ENCODE measurements at places on chromosomes 5 and 9.

DNA sequence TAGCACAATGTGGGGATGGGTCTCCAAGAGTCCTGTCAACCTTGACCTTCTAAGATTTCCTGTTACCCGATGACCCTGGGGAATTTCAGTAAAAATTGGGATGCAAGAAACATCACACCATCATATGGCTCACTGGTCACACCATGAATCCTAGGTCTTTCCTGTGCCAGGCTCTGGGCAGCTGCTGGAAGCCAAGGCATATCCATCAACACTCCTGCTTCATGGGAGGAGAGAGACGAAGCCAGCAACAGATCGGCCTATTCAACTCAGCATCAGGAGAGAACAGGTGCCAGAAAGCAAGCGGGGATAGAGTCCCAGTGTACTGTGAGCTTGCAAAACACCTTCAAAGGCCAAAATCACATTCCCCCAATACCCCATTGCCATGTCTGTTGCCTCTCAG is 6.5 kb upstream of the NEK6 start:
- DNase-seq: no peak

DNA sequence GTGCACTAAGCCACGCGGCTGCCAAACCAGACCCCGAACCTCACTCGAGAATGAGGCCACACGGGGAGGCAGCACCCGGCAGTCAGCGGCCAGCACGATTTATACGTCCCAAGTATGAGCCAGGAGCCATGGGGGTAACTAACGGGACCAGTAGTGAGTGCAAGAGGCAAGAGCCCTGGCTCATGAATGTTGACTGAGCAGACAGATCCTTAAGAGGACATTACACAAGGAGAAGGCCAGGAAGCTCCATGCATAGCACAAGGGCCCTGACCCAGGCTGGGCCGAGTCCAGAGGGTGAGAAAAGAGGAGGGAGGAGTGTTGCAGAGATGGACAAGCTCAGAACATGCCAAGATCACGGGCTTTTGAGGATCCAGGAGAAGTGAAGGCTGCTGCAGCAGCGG is 58.6 kb upstream of the PHYKPL start:
- no peak for DNase-seq

- no peak for DNase-seq
Observed at GRCh38 chr9:109423877-109424276, 74.2 kb downstream of the PTPN3 start.

- DNase-seq: no peak
Observed at GRCh38 chr5:72815580-72816283, 729 bp upstream of the TNPO1 start.

GRCh38 chr9:117253261-117253660 is 161.6 kb downstream of the ASTN2 start:
- DNase-seq: no peak

- DNase-seq: no peak
Observed at GRCh38 chr5:143068712-143069111, 298.5 kb downstream of the ARHGAP26 start.

GRCh38 chr5:57505272-57506200 is 22.9 kb upstream of the ACTBL2 start:
- DNase-seq: no peak

GRCh38 chr5:80653502-80653901 is 950 bp upstream of the MSH3 start:
- no peak for DNase-seq

DNA sequence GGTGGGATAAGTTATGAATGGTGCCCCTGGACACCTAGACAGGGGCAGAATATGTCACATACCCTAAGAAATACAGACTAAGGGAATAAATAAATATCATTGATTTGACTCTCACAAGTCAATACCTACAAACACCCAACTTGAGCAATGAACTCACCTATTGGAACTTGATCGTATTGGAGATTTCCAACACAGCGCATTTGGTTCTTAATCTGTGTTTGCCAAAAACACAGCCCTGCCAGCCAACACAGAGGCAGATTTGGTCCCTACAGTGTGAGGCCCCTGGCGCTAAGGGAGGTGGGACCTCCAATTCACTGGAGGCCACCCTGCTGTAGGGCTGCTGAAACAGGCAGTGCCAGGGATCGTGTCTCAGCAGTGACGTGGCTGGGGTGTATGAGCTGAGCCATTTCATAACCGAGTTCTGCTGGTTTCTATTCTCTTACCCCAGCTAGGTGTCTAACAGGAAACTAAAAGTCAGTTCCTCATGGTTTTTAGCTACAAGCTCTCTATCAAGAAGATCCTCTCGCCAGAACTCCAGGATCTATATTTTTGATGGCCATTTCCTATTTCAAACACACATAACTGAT is 84.5 kb downstream of the SLC1A1 start:
- no peak for DNase-seq

- no peak for DNase-seq
Observed at GRCh38 chr5:106940301-106940846, 730.4 kb downstream of the EFNA5 start.

DNA sequence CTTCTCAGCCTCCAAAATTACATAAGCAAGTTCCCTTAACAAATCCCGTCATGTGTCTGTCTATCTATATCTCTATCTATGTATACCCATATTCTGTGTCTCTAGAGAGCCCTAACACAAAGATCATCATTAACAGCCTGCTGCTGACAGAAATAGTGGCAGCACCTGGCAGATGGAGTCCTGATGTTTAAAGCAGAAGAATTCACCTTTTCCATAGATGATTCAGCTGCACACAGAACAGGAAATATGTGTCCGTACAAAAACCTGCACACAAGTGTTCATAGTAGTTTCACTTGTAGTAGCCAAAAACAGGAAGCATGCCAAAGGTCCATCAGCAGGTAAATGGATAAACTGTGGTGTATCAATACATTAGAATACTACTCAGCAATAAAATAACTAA is 45.0 kb upstream of the ACO1 start:
- DNase-seq: no peak

DNA sequence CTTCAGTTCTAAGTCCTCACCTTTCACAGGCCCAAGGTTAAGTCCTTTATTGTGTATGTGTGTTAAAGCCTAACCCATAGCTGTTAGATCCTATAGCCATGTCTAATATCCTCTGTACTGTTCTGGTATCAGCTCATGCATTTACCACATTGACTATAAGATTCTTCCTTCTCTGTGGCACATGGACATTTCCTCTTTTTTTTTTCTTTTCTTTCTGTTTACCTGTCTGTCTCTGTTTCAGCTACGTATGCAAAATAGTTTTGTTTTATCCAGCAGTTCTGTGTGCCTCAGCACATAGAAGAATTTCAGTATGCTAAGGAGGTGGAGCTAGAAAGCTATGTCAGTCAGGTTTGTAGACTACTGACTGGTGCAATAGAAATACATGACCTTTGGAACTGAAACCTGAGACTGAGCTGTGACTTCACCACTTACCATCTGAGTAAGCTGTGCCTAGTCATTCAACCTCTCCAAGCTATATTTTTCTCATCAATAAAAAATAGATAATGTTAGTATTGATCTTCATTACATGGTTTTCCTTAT is 155.6 kb upstream of the VLDLR start:
- no peak for DNase-seq

DNA sequence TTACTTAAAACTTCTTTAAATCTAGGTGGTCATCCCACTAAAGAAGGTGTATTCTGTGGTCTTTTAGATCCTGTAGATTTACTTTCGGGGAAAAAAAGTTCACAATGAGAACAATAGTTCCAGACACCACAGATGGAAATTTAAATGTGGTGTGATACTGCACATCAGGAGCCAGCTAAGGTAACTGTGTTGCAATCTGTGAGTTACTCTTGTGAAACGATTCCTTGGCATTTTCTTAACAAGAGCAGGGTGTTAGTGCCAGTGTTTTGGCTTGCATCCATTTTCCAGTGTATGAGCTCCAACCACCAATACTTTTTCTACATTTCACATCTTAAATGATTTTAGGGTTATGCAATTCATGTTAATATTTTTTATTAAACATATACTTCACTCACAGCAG is 674.5 kb downstream of the CETN3 start:
- DNase-seq: no peak

DNA sequence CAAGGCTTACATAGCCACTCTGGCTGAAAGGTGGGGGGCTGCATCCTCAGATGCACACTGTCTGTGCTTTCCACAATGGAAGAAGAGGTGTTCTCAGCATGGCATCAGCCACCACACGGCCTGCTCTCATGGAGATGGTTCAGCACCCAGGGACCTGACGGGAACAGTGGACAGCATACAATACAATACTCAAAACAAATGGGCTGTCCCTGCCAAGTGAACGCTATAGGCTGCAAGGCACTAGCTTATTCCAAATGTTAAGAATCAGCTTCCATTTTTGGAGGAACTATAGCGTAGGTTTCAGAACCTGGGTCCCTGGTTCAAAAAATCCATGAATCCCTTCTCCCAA is 77.2 kb downstream of the ZNF608 start:
- no peak for DNase-seq

DNA sequence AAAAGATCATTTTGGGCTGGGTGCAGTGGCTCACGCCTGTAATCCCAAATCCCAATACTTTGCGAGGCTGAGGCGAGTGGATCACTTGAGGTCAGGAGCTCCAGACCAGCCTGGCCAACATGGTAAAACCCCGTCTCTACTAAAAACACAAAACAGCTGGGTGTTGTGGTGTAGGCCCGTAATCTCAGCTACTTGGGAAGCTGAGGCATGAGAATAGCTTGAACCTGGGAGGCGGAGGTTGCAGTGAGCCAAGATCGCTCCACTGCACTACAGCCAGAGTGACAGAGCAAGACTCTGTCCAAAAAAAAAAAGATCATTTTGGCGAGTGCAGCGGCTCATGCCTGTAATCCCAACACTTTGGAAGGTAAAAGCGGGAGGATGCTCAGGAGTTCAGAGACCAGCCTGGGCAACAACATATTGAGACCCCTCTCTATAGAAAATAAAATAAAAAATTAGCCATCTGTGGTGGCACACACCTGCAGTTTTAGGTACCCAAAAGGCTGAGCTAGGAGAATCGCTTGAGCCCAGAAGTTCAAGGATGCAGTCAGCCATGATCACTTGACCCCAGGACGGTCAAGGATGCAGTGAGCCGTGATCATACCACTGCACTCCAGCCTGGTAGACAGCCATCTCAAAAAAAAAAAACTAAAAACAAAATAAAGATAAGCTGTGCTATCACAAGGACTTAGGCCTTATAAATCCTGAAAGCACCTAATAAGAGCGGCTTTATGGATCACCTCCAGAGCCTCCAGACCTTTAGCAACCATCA is 16.2 kb downstream of the PPP2CA start:
- no peak for DNase-seq

GRCh38 chr5:160693831-160694465 is 158.1 kb downstream of the ATP10B start:
- DNase-seq: no peak

GRCh38 chr9:138120072-138120471 is 242.5 kb downstream of the CACNA1B start:
- no peak for DNase-seq

GRCh38 chr9:136353757-136354488 is 9.6 kb downstream of the DNLZ start:
- DNase-seq: no peak

- no peak for DNase-seq
Observed at GRCh38 chr5:159680095-159680494, 236.2 kb upstream of the ADRA1B start.

GRCh38 chr5:139985733-139986132 is 57.4 kb downstream of the NRG2 start:
- no peak for DNase-seq

DNA sequence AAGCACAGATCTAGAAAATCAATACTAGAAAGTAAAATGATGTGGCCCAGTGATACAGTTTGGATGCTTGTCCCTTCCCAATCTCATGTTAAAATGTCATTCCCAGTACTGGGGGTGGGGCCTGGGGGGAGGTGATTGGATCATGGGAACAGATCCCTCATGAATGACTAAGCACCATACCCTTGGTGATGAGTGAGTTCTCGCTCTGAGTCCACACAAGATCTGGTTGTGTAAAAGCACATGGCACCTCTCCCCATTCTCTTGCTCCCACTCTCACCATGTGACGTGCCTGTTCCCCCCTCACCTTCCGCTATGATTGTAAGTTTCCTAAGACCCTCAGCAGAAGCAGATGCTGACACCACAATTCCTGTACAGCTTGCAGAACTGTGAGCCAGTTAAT is 234.2 kb upstream of the CDH6 start:
- DNase-seq: no peak
